ENCODE measurements at places on chromosomes 3 and 15.

DNA sequence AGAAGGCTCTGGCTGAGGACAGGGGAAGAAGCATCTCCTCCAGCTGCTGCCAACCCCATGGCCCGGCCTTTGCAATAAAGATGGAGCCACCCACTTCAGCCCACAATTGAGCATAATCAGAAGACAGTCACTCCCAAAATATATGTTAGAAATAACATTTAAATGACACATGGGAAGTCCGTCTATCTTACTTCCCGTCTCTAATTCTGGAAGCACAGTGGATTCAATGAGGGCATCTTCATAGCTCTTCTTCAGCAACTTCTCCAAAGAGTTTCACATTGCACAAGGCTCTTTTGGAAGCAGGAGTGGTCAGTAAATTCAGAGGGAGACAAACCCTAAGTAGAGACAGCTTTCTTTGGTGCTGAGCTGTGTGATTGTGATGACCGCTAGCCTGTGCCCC, 67.0 kb upstream of the SEC61A1 start:
- no peak for DNase-seq

DNA sequence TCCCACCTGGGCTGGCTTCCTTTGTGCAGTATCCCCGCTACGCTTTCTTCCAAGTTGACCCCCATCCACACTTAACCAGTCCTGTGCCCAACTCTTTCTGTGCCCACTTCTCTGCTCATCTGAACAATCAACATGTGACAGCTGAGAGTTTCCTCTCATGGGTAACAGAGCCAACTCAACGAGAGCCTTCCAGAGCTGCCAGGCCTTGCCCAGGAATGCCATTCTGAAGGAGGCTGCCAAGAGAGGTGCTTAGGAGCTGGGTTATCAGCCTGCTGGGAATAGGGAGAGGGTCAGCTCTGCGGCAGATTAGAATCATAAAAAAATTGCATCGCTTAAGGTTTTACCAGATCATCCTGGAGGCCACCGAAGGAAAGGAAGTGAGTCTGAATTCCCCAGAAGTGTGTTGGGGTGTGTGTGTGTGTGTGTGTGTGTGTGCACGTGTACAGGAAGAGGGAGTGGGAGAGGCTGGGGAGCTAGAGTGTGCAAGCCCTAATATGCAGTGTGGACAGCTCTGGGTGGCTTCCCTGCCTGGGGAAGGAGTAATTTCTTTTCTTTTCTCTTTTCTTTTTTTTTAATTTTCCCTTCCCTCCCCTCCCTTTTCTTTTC, 66.7 kb downstream of the ITGA11 start:
- no peak for DNase-seq

DNA sequence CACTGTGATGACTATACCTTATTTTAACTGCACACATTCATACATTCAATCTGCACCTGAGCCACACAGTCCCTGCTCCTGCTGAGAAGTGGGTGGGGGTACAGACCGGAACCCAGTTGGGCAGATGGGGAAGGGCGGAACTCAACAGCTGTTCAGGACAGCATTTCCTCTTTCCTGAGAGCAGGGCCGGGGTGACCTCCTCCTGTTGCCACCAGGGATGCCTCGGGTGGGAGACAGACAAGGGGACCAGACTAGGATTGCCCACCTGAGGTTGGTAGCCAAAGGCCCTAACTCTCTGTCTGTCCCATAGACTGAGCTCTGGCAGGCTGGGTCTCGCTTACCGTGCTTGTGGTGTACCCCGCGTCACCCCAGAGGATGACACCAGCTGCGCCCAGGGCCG, 3.9 kb downstream of the HYAL2 start:
- DNase-seq: no peak

DNA sequence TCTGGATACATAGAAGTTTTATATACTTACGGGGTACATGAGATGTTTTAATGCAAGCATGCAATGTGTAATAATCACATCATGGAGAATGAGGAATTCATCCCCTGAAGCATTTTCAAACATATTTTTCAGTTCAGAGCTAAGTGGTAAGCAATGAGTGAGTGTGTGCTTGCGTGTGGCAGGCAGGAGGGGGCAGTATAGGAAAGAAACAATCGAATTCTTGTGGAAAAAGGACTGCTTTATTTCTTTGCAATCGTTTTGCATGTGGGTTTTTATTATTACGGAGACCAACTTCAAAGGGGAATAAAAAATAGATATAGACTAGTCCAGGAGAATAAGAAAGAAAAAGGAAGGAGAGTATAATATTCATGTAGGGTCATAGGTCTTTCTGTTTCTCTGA, 271.6 kb downstream of the CHL1 start:
- no peak for DNase-seq

Measured in NCI-H446 (cell line).